ENCODE measurements at places on chromosomes 16 and 17. TPM values are rescaled to one million over a fixed set of nuclear protein-coding genes. Genes with fewer than 3 reads are reported as not detected.

DNA sequence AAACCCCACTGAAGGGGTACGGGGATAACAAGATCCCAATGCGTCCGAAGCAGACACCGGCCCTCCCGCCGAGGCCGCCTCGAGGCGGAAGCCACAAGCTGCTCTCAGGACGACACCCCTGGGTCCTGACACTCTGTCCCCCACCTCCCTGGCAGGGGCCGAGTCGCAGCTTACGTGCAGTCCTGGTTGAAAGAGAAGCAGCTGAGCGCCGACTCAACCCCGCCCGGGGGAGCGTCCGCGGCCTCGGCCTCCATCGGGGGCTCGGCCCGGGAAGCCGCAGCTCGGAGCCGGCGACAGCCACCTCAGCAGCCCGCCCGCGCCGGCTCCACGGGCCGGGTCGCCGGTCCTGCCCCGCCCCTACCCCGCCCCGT is at the start of gene WIPI1:
TSS of gene WIPI1 (minus strand) at position 329 of the 371 bp plus-strand sequence. CDS start at position 254, 75 bp downstream.
- no peak for DNase-seq

DNA sequence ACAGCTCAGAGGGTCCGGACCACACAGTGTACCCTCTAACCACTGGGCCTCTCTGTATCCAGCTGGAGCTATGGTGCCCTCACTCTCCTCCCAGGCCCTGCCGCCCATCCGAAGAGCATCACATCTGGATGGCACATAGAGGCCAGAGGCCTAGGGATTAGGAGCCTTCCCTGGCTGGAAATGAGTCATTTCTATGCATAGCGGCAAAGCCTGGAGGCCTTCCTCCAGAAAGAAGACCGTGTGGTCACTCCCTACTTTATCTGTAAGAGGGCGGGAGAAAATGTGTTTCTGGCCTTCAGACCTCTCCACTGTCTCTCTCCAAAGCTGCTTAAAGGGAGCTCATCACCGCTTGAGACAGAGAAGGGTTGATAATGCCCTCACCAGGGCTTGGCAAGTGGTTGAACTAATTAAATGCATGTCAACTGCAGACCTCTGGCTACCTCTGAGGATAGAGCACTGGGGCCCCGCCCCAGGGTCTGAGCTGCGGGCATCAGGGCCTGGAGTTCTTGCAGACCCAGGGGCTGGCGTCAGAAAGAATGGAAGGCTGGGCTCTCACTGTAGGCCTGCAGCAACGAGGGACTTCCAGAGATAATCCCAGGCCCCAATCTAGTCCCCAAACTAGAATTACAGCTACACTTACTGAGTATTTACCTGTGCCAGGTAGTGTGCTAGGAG is 122.2 kb downstream of the IRX5 start:
- DNase-seq, result no peak

DNA sequence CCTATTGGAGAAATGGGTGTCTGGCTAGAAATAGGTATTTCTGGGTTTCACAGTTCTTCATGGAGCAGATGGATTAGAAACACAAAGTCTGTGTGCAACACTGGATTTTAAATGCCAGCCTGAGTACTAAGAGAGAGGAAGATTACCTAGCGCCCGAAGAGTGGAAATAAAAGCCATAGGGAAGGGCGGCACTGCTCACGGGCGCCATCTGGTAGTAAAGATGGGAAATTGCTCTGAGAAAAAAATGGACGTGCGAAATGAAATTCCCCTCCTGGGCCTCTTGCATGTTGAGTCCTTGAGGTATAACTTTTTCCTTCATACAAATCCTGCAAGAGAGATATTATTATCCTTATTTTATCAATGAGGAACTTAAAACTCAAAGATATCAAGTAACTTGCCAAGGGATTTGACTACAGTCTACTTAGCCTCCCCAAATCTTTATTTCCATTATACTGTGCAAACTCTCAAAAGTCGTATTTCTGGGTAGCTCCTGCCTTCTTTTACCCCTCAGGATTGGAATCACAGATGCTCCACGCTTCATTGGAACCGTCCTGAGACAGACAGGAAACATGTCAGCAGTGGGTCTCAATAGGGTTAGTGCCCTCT is 72.8 kb downstream of the MMD start:
- DNase-seq, result peak; percentile 51

GRCh38 chr16:66423177-66423576 is 3.9 kb upstream of the BEAN1 start:
- no peak for DNase-seq

DNA sequence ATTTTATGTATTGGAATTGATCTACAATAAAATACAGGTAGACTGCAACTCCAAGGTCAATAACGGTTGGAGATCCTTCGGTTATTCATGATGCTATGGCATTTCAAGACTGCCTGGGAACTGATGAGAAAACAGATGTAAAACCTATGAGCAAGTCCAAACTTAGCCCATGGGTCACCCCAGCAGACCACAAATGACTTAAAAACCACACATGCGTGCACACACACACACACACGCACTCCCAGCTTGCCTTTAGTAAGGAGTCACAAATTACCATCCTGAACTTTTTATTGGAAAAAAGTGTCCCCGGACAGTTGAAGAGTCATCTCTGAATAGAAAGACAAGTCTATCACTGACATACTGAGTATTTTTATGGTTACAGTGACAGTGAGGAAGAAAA is 26.7 kb downstream of the TRIM25 start:
- DNase-seq, result no peak

- peak; percentile 55 for DNase-seq
These were observed 45.8 kb upstream of the CIBAR2 start for GRCh38 chr16:85157813-85158742.

- no peak for DNase-seq
These were observed 7.5 kb downstream of the LDHD start for GRCh38 chr16:75108792-75109731.

DNA sequence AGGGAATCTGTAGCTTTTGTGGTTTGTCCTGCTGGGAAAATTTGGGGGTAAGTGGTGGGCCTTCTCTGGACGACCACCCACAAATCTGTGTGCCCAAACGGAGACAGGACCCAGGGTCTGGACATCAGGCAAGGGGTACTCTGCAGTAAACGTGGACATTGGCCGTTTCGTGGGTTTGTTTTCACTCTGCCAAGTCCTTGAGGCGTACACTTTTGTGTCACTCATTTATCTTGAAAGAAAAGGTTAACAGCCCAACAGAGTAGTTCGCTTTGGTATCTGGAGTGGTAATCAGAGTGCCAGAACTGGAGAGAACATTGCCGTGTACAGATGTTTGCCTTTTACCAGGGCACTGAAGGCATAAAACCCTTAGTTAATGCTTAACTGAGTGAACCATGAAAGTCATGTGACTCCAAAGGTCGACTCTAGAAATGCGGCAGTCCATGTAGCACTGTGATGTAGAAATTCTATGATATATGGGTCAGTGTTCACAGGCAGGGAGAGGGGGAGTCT is 15.4 kb downstream of the NAA60 start:
- DNase-seq, result peak; percentile 61

DNA sequence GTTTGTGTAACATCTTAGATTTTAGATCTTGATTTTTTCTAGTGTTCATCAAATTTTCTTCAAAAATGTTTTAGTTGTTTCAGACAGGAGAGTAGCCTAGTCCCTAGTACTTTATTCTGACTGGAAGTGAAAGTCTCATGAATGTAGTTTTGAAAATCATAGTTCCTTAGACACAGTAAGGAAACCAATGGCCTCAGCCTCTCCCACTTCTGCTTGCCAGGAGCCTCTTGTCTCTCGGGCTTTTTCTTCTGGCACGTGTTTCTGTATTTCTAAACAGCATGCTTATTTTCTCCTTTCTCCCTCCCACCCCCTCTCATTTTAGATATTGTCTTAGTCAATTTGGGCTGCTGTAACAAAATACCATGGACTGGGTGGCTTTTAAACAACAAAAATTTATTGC is 9.8 kb downstream of the SLFN5 start:
- DNase-seq, result no peak

Gene CACNA1H
- total RNA-seq, result 6.5 TPM

Gene C17orf50
- total RNA-seq, result not detected

Gene KIFC3
- total RNA-seq, result 108 TPM

Gene ATAD5
- total RNA-seq, result 21.8 TPM

Gene USP36
- 103 TPM for total RNA-seq

Gene PRDM7
- total RNA-seq, result not detected

Gene CCL17
- not detected for total RNA-seq

Gene HS3ST2
- total RNA-seq, result not detected

Gene RNU2-1
- 4,208 TPM for total RNA-seq

Gene C17orf67
- total RNA-seq, result 4.6 TPM
